ENCODE measurements at places on chromosomes 12 and 14.

DNA sequence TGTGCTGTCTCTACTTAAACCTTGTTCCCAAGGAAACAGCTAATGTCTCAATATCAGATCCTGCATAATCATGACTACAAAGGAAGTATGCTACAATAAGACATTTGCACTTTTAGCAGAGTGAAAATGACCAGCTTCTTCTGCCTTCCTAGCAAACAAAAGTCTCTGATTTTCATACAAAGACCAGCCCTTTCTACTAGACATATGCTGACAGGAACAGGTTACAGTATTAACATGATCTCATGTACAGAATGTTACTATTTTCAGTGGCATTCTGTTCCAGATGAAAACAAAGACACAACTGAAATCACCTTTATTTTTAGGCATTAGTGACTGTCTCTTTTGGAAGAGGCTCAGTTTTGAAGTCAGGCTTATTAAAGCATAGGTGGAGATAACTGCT lies 228.6 kb downstream of the MED13L start:
- DNase-seq = no peak

DNA sequence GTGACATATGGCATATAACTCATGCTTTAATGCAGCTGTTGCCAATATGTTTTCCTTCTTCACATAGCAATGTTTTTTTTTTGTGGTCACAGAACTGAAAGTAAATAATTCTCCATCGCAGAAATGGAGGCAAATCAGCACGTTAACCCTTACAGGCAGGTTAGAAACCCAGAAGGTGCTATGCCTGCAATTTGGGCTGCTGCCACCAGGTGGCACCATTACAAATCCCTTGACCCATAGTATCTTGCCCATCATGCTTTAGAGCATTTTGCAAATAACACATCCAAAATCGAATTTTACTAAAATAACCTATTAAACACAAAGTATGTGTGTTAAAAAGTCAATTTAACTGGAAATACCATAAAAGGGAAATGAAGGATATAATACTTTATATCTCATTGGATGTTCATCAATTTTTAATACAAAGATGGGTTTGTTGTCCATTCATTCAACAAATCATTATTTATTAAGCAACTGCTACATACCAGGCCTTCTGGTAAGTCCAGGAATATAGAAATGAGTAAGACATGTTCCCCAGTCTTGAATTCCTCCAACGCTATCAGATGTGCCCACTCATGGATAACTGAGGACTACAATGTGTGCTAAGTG lies 340.1 kb downstream of the GLT1D1 start:
- DNase-seq = peak; percentile 46

- no peak for DNase-seq
Measured at GRCh38 chr14:87799400-87799799, 193.6 kb downstream of the GALC start.

DNA sequence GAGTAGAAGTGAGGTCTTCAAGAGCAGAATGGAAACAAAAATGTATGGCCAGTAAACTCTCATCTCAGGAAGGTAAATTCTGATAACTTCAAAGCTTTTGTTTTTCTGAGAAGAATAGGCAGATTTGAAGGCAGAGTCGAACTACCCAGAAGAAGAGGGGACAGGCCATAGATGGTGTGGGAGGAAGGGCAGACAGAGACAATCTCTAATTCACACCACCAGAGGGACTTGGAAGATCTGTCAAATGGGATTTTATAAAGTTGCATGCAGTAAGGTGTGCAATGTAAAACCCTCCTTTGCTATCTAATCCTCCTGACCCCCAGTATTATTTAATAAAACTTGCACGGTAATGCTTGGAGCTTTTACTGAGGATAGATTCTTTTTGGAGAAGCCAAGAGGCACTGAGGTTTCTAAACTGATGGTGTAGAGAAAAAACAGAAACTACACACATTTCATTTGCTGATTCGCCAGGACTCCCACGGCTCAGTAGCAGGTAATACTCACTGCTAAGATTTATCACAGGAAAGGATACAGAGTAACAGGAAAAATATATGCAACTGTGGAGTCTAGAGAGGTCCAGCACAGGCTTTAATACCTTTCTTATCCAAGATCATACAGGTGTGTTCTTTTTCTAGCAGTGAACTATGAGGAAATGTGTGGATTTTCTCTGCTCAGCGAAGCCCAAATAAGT lies 18.3 kb downstream of the SLC38A2 start:
- DNase-seq = no peak

- peak; percentile 70 for DNase-seq
Measured at GRCh38 chr14:72810201-72810600, 83.7 kb downstream of the DPF3 start.

GRCh38 chr14:24365600-24366412 lies 2.2 kb upstream of the NFATC4 start:
- DNase-seq = peak; percentile 76

- no peak for DNase-seq
Measured at GRCh38 chr12:92394895-92395294, 249.2 kb upstream of the BTG1 start.

DNA sequence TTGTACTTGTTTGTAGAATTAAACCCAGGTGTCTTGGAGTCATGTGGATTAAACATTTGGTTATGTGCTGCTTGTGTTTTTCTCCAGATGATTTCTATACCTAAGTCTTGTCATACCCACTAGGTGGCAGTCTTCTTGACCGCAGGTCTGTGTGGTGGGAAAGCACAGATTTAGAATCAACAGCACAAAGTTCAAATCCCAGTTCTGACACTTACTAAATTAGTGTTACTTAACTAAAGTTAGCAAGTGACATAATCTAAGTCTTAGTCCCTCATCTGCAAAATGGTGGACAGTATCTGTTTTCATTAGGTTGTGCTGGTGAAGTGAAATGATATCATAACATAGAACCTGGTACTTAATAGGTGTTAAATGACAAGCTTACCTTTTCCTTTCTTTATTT lies 151.0 kb upstream of the ARHGAP5 start:
- DNase-seq = no peak

DNA sequence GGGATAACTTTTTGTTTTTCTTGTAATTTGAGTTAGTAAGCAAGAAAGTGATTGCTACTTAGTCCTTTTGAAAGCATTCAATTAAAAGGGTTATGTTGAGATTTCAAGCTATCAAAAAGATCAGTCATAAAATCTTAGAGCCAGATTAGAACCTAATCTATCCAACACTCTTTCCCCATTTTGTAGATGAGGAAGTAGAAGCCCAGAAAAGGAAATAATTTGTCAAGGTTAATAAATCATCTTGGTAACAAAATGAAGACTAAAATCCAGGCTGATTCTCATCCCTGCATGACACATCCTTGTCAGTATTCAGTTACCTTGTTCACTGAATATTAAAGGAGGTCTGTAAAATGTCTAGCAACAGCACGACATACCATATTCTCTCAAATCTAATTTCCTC lies 26.5 kb downstream of the PPP1R13B start:
- DNase-seq = no peak

DNA sequence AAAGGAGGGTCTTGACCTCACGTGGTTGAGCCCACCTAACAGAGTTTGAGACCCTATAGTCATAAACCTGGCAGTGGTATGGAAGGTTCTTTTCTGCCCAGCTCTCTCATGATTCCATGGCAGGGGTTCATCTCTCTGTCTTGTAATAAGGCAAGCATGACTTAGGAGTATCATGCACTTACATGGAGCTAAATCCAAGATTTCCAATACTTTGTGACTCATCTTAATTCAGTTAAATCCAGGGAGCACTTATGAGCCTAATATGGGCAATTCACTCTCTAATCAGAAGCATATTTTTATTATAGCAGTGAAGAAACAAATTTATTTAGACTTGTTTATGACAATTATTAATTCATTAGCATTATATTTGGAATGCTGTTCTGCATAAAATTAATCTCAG lies 131.8 kb upstream of the CPSF6 start:
- no peak for DNase-seq

DNA sequence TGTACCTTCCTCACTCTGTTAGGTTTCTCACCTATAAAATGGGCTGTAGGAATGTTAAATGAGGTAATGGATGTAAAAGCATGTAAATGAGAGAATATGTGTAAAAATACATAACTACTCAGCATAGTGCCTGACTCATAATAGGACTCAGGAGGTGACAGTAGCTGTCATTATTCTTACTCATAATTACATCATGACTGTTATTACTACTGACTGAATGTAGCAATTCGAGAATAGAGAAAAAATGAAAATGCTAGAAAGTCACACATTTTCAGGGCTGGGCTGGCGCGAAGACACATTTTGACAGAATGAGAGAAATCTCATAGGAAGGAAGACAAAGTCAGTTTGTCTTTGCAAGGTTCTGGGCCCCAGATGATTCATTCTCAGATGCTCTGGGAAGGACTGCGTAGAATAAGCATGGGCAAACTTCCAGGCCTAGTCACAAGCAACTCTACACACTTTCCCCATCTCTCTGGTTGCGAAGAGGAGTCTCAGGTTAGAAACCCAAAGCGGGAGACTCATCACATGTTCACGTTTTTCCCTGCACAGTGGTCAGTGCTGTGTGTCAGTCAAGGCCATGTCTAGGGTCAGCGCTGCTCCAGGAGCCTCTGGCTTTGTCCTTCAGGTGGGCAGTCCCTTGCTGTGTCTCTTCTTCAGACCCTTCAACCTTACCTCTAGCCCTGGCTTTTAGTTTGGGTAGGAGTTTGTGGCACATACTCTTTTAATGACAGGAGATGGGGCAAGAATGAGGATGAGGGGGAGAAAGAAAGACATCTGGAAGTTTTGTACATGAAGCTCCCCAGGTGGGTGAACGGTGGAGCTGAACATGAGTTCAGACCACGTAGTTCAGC lies 8.4 kb downstream of the GPRC5A start:
- DNase-seq = peak; percentile 77

DNA sequence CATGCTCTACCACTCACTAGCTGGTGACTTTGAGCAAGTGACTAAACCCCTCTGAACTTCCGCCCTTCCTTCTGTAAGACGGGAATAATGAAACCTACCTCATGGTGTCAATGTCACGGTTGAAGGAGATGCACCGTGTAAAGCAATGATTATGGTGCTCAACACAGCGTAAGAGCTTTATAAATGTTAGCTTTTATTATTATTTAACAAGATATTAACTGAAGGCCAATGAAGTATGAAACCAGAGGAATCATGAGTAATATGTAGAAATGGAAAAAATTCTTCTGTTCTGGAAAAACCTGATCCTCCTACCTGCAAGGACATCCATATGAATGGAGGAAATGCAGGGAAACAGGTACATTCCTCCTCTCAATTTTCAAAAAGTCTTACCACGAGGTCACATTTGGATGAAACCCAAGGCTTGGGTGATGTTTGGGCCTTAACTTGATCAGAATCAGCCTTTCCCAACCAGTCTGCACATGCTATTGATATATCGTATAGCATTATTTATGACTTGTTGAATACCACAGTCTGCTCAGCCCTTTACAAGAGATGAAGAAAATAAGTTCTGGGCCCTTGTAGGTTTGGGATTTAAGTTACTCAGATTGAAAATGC lies 166.8 kb upstream of the TBX3 start:
- DNase-seq = no peak

GRCh38 chr12:109982210-109982609 lies 14.0 kb downstream of the GIT2 start:
- no peak for DNase-seq

GRCh38 chr14:29444805-29445204 lies 482.8 kb downstream of the PRKD1 start:
- DNase-seq = no peak

- no peak for DNase-seq
Measured at GRCh38 chr14:76918256-76918781, 92.1 kb downstream of the LRRC74A start.

DNA sequence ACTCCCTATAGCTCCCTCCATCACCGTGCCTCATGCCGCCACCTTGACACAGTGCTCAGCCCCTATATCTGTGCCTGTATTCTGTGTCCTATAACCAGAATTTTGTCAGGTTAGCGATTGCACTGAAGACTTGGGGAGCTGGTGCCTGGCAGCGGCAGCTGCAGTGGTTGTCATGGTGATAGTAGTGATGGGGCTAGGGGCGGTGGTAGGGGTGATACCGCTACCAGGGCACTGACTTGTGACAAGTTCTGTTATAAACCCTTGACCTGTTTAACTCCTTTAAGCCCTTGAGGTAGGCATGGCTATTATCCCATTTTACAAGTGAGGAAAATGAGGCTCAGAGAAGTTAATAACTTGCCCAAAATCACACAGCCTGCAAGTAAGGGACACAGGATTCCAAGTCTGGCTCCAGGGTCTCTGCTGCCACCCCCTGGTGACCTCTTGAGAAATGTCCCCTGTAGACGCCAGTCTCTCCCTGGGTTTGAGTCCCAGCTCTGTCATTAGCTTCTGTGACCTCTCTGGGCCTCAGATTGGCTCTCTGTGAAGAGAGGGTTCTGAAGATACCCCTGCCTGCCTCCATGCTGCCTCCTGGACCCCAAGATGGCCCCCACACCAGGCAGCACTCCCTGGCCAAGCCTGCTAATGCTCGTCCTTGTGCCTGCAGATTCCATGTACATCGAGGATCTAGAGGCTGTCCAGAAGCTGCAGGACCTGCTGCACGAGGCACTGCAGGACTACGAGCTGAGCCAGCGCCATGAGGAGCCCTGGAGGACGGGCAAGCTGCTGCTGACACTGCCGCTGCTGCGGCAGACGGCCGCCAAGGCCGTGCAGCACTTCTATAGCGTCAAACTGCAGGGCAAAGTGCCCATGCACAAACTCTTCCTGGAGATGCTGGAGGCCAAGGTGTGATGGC lies 121.9 kb downstream of the ESRRB start:
- DNase-seq = no peak

- DNase-seq = no peak
Measured at GRCh38 chr14:68656452-68656851, 136.4 kb downstream of the ZFP36L1 start.

GRCh38 chr12:123057513-123058265 lies 77.2 kb downstream of the ARL6IP4 start:
- no peak for DNase-seq

DNA sequence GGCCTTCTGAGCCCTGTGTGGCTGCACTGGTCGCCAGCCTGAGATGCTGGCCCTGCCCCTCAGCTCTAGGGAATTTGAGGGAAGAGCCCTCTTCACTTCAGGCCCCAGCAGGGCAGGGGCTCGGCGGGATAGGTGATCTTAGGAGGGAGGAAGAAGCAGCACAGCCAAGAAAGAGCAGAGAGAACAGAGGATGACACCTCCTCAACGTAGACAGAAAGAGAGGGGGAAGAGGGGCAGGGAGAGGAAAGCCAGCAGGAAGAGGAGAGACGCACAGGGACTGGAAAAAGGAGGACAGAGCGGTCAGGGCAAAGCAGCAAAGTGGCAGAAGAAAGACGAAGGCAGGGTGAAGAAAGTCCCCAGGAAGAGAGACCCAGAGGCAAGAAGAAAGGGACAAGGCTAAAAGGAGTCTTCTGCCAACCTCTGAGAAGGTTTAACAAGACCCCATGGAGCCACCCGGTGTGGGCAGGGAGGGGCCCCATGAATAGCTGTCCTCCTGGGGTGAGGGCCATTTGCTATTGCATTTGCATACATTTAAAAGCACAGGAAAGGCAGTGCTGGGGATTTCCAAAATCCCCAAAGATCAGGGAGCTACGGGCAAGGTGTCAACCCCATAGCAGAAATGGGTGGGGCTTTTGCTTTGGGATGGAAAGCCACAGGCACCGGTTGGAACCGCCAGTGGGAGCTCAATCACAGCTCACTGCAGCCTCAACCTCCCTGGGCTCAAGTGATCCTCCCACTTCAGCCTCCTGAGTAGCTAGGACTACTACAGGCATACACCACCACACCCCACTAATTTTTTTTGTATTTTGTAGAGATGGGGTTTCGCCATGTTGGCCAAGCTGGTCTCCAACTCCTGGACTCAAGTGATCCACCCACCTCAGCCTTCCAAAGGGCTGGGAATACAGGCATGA lies 22.7 kb downstream of the CMKLR1 start:
- DNase-seq = no peak
